ENCODE measurements at places on chromosomes 16 and 17. TPM values are rescaled to one million over a fixed set of nuclear protein-coding genes. Genes with fewer than 3 reads are reported as not detected.

LRRC36 gene
- not detected for total RNA-seq

LRRC37A3 gene
- 2.3 TPM for total RNA-seq

ODF4 gene
- total RNA-seq = not detected

GGT6 gene
- total RNA-seq = 141 TPM

All from esophagus squamous epithelium (tissue), 5 donors.